ENCODE measurements at places on chromosomes 16 and 17.

DNA sequence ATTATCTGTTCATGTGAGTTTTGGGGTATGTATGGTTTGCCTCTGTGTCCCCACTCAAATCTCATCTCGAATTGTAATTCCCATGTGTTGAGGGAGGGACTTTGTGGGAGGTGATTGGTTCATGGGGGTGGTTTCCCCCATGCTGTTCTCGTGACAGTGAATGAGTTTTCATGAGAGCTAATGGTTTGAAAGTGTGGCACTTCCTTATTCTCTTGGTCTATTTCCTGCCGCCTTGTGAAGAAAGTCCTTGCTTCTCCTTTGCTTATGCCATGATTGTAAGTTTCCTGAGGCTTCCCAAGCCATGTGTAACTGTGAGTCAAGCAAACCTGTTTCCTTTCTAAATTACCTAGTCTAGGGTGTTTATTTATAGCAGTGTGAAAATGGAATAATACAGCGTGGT lies 128.1 kb upstream of the HS3ST4 start:
- DNase-seq, result no peak

- DNase-seq, result no peak
Observed at GRCh38 chr17:45038728-45039634, 12.5 kb downstream of the DCAKD start.

DNA sequence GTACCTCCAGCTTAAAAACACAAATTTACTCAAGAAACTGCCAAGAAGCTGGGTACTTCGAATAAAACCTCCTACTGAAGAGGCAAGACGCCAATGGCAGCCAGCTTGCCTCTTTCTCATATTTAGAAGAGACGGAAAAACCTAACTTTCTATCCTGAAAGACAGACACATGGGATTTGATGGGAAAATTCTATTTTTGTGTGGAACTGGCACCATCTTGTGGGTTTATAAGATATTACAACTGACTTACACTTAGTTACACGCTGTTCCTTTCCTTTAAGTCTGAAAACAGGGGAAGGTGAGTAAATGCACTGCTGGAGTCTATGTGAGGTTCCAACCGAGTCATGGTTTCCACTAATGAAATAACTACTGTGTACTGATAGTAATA lies 10.3 kb downstream of the ZNF18 start:
- DNase-seq, result no peak

DNA sequence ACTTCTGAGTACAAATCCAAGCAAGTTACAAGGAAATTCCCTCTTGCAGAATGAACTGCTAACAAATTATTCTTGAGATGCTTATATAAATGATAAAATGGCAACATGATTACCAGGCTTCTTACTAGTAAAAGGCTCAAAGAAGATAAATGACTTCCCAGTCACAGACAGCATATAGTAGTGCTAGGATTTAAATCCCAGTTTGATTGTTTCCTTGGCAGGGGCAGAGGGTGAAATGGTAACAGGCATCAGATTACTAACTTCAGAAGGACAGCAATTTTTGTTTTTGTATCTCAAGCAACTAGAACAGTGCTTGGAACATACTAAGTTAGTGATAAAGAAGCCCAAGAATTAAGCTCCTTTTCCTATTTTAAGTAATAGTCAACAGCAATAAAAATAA lies 102.8 kb downstream of the SSH2 start:
- DNase-seq, result no peak

DNA sequence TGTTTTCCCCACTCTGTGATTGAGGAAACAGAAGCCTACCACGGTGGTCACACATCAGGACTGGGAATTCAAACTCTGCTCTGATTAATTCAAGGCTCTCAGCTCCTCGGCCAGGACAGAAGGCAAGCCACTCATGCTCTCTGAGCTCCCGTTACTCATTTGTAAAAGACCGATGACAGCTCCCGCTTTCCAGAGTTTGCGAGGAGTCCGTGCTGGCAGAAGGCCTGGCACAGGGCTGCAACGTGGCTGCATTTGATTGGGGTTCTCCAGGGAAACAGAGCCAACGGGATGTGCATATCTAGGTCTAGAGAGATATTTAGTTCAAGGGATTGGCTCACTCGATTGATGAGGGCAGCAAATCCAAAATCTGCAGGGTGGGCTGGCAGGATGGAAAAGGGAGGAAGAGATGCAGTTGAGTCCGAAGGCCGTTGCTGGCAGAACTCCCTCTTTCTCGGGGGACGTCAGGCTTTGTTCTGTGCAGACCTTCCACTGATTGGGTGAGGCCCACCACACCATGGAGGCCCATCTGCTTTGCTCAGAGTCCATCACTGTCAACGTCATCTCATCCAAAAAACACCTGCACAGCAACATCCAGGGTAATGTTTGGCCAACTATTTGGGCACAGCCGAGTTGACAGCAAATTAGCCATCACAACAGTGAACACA lies 215.5 kb upstream of the RPL38 start:
- no peak for DNase-seq

- DNase-seq, result no peak
Observed at GRCh38 chr17:69960755-69961154, 114.3 kb upstream of the KCNJ16 start.

DNA sequence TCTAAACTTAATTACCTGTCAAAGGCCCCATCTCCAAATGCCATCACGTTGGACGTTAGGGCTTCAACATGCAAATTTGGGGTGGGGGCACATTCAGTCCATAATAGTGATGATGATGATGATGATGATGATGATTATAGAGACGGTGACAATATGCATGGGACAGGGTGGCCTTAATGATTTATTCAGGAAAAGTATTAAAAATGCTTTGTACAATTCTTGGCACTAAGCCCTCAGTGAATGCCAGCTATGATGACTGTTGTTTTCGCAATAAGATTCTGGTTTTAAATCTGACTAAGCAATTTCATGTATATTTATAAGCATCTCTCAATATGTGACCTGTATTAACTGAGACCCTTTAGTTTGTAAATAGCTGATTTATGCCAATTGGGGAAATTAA lies 106.3 kb downstream of the C16orf95 start:
- no peak for DNase-seq

DNA sequence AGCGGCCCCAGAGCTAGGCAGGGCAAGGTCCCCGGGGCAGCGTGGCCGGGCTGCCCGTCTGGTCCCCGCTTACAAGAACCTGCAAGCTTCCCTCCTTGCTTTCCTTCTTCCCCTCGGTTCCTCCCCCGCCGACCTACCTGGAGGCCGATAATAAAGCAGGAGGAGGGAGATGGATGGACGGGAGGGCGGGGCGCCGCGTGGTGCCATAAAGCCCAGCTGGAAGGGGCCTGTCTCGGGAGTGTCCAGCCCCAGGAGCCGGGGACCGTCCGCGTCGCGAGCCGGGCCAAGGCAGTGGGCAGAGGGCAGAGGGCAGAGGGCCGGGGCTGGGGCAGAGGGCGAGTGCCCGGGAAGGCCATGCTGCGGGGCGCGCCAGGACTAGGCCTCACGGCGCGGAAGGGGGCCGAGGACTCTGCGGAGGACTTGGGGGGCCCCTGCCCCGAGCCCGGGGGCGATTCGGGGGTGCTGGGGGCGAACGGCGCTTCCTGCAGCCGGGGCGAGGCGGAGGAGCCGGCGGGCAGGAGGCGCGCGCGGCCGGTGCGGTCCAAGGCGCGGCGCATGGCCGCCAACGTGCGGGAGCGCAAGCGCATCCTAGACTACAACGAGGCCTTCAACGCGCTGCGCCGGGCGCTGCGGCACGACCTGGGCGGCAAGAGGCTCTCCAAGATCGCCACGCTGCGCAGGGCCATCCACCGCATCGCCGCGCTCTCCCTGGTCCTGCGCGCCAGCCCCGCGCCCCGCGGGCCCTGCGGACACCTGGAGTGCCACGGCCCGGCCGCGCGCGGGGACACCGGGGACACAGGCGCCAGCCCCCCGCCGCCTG lies at the start of gene BHLHA9:
Gene BHLHA9, plus strand, starts transcription at position 235 of the 820 bp plus-strand sequence. Its CDS starts 120 bp downstream, at position 355.
- no peak for DNase-seq

GRCh38 chr17:7177954-7178477 lies 1.2 kb downstream of the ASGR1 start:
- DNase-seq, result no peak

DNA sequence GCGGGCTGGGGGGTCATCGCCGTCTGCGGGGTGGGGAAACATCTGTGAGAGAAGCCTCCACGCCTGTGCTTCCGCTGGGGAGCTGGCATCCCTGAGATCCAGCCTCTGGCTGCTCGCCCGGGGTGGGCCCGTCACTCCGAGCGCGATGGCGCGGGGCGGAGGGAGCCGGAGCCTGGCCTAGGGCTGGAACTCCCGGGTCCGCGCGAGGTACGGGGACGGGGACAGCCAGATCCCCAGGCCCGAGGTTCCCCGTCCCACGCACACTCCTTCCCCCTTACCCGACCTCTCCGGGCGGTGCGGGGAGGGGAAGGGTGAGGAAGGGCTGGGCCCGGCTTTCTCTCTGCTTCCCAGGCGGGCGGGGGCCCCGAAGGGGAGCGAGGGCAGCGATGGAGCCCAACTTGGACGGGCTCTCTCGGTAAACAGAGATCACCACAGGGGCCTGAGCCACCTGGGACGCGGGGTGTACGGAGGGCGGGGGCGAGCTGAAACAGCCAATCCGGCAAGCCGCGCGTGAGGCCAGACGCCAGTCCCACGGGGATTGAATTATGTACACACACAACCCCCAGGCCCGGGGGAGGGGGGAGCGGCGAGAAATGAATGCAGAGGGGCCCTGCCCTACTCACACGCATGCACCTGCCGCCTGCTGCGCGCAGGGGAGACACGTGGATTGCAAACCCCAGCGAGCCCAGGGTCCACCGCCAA lies at the start of gene SLC16A11:
Gene SLC16A11, minus strand, starts transcription at position 596 of the 702 bp plus-strand sequence. Its CDS starts 579 bp downstream, at position 17.
- DNase-seq, result peak; percentile 11

GRCh38 chr16:57324749-57325148 lies 33.8 kb upstream of the CCL22 start:
- DNase-seq, result no peak

DNA sequence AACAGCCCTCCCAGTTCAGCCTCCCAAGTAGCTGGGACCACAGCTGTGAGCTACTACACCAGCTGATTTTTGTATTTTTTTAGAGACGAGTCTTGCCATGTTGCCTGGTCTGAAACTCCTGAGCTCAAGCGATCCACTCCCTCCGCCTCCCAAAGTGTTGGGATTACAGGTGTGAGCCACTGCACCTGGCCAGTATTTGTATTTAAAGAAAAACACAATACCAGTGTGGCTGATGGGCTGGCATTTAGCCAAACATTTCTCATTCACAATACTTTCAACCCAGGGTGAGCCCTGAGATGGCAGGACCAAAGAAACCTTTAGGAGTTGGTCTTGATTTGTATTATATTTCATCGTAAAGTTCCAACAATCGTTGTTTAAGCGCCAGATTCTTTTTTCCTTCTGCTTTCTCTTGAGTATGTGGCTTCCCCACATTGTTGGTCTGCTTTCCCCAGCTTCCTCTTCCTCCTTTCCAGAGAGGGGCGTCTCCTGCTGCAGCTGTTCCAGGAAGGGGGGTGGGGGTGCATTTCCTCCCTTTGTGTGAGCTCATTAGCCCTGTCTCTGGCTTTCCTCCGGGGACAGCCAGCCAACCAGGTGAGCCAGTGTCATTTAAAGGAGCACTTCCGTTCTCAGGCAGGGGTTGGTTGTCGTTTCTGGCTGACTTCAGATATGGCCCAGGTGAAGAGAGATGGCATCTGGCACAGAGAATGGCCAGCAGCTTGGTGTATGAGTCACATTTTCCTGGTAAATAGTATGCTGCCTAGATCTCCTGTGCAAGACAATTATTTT lies 79.9 kb downstream of the GPRC5B start:
- peak; percentile 93 for DNase-seq

GRCh38 chr17:1491443-1492248 lies 840 bp downstream of the MYO1C start:
- no peak for DNase-seq

DNA sequence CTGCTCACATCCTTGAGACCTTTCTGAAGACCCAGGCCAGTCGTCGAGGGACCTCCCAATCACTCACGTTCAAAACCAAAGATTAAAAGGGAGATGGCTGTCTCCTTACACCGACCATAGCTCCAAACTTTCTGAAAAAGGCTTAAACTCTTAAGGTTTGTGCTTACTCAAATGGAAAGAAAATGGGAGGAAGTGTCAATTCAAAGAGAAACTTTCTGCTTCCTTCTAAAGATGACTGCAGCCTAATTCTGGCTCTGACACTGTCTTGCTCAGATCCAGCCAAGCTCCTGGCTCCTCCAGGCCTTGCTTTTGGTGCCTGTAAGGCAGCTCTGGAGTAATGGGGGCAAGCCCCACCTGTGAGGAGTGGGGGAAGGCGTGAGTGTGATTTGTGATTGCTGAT lies 54.9 kb upstream of the WSB1 start:
- no peak for DNase-seq

DNA sequence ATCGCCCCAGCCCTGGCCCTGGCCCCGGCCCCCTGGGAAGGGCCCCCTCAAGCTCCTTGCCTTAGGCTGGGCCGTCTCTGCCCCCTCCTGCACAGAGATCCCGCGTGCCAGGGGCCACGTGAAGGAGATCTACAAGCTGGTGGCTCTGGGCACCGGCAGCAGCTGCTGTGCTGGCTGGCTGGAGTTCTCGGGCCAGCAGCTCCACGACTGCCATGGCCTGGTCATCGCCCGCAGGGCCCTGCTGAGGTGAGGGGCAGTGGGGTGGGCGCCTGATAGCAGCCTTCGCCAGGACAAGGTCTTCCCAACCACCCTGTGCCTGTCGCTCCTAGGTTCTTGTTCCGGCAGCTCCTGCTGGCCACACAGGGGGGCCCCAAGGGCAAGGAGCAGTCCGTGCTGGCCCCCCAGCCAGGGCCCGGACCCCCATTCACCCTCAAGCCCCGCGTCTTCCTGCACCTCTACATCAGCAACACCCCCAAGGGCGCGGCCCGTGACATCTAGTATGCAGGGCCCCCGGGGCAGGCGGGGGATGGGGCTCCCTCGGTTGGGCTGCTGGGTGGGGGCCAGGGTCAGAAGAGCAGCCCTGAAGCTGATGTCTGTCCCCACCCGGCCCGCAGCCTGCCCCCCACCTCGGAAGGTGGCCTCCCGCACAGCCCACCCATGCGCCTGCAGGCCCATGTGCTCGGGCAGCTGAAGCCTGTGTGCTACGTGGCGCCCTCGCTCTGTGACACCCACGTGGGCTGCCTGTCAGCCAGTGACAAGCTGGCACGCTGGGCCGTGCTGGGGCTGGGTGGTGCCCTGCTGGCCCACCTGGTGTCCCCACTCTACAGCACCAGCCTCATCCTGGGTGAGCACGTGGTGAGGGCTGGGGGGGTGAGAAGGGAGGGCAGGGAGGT lies 4.5 kb downstream of the ADAD2 start:
- DNase-seq, result no peak

DNA sequence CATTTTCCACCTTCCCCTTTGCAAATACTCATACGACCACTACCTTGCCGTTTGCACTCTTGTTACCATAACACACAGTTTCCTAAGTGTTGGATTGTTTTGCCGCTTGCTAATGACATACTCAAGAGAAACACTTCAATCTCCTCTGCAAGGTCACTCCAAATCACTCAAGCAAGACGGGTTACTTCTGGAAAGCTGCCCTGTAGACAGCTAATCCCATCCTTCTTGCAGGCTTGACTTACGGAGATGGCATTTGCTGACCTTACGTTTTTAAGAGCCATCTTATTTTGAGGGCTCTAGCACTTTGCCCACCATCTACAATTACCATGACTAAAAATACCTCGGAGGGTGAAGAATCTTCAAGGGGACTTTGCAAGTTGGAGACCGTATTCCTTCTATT lies 46.2 kb downstream of the MYH3 start:
- no peak for DNase-seq

- DNase-seq, result no peak
Observed at GRCh38 chr17:67241719-67242341, 3.2 kb downstream of the HELZ start.
